ENCODE measurements at places on chromosomes 4 and X.

DNA sequence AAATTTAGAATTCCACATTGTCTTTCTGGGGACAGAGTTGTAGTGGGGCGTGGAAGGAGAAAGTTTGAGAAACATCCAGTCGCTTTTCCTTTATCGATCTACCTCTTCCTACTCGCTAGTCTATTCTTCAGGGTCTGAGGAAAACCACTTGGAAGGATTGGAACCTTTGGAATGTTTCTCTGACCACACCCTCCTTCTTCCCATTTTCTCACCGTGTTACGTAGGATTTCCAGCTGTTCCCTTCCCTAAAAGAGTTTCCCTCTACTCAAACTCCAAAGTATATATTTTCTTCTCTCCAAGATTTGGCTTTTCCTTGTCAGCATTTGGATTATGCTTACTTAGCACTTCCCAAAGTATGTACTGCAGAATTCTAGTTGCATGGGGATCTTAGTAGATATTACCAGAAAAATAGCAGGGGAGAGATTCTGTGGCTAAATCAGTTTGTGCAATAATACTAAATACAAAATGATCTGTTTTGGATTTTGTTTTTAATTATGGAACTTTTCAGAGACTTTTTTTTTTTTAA lies 4.9 kb downstream of the ENPEP start:
- DNase-seq: no peak

DNA sequence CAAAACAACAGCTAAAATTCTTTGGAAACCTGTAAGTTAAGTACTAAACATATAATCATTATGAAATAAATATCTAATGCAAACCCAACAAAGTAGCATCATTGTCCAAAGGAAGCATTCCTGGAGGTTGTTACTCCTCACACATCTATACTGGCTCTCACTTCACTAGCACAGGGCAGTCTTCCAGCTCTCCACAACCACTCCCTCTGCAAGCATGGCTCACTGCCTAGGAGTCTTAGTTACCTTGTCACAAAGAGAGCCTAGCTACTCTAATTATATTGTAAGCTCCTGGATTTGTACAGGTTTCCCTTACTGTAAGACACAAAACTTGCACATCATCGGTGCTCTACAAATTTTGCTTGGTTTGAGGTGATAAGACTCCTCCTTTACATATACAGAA lies 76.1 kb downstream of the AMMECR1 start:
- no peak for DNase-seq

DNA sequence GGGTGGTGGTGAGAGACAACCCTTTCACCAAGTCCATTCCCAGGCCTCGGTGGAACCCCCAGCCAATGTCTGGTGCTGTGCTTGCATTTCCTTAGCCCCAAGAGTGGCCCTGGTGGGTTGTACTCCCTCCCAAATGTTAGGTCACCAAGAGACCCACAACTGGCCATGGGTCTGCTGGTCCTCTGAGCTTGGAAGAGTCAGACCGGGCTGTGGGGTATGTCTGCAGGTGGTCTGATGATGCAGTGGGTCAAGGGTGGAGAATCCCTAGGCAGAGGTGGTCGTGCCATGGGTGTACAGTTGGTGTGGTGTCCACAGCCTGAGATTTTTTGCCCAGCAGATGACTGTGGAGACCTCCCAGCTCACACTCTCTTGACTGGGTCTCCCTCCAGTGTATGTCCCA lies 535.7 kb upstream of the CNKSR2 start:
- no peak for DNase-seq

DNA sequence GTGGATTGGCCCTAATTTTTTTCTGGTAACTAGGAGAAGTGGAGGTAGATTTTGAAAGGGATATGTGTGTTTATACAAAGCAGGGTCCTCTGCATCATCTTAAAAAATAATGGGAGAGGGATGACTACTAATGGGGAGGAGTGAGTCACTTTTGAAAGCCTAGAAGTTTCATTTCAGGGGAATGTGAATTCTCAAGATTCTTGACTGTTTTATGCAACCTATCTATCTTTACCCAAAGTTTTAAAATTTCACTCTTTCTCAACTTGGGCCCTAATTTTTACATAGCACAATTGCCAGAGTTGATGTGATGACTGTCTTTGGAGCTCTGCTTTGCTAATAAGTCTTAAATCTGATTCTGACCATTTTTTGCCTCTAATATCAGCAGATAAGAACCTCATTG lies 445.2 kb downstream of the GRXCR1 start:
- no peak for DNase-seq

- DNase-seq: no peak
These were observed 139.1 kb downstream of the KLHL13 start for GRCh38 chrX:117977526-117977925.

GRCh38 chr4:128653527-128654444 lies 155.7 kb upstream of the JADE1 start:
- no peak for DNase-seq

- DNase-seq: no peak
These were observed 76.7 kb downstream of the SLC4A4 start for GRCh38 chr4:71415491-71415890.

DNA sequence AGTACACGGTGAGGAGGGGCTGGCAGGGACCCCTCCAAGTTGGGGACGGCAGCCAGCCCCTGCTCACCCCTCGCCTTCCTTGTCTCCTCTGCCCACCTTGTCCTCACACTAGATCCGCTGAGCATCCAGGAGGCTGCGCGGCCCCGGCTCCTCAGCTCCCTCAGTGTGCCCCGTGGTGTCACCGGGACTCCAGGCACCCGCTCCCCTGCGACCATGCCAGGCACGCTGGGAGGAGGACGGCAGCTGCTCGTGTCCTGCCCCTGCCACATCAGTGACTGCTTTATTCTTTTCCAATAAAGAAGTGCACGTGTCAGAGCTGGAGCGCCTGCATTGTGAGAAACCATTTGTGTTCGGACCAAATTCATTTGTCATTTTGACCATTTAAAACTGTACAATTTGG lies 6.4 kb downstream of the FAM50A start:
- DNase-seq: no peak

DNA sequence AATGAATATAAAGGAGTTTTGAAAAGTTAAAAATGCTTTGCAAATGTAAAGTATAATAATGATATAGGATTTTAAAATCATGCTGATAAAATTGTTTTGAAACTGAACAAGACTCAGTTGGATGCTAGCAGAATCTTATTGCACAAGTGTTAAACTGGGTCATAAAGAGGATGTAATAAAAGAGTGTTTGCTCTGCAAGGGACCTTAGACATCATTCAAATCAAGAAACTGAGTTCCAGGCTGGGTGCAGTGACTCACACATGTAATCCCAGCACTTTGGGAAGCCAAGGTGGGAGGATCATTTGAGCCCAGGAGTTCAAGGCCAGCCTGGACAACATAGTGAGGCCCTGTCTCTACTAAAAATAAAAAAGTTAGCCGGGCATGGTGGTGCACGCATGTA lies 27.5 kb upstream of the DUSP21 start:
- DNase-seq: no peak
